ENCODE measurements at places on chromosomes 4 and X.

- no peak for DNase-seq
Observed at GRCh38 chr4:126056116-126056650, 741.4 kb downstream of the FAT4 start.

DNA sequence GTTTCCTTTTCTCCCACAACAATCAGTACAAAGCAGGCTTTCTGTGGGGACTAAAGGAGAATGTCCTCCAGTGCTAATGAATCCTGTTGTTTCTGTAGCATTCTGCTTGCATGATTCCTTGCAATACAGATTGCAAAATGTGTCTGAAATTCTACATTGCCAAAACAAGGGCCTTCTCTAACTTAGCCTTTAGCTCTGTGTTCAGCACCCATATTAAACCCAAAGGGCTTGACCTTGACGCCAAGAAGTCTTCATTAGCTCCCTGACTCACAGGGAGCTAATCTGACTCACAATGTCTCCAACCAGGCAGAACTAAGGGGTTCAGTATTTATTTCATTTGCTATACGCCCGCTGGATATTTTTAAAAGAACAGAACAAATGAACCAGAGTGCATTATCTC, 241.4 kb upstream of the CLNK start:
- no peak for DNase-seq

DNA sequence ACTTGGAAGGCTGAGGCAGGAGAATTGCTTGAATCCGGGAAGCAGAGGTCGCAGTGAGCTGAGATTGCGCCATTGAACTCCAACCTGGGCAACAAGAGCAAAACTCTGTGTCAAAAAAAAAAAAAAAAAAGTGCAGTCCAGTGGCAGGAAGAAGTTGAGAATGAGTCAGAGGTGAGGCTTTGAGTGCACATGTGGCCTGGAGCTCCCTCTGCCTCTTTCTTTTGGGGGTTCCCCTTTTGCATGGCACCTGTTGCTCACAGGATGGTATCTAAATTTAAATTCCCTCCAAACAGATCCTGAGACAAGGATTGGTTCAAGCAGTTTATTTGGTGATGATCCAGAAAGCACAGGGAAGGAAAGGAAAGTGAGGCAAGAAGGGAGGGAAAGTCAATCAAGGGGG, 151.4 kb upstream of the STX18 start:
- no peak for DNase-seq

DNA sequence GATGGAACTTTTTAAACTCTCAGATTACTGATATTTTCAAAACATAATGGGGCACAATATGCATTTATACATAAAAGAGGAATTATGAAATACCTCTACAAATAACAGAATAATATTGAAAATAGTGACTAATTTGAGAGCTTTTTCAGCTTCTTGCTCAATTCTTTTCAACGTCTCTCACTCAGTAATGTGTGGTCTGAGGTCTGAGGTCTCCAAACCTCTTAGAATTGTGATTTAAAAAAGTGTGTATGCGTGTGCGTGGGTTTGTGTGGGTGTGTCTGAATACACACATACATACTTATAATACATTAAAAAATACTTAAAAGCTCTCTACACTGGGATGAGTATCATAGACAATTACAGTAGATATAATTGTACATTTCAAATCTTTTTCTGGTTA, 7.9 kb downstream of the NDNF start:
- no peak for DNase-seq

DNA sequence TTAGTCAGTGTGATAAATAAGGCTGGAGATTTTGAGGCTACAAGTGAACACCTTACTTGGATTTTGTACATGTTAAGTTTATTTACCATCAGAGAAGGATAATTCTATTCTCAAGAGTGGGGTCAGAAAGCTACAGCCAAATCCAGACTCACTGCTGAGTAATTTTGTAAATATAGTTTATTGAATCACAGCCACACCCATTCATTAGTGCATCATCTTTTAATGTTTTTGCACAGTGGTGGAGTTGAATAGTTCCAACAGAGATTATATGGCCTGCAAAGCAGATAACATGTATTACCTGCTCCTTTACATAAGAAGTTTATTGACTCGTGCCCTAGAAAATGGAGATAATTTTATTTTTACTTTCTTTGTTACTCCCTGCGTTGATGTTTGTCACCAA, 60.4 kb downstream of the PCDH18 start:
- peak; percentile 18 for DNase-seq

DNA sequence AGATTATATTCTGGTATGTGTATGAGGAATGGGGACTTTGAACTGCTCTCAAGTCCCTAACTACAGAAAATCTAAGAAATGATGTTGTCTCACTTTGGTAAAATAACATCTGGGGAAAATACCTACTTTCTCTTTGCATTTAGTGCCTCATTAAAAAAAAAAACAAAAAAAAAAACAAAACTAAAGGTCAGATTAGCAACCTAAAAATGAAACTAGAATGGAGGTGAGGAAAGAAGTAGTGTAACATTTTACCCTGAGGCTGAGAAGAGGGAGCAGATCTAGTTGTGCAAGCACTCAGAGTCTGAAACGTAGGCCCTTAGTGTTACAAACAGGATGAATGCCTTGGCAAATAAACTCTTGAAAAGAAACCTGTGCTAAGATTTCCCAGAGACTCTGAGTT, 56.0 kb downstream of the VGLL1 start:
- no peak for DNase-seq

DNA sequence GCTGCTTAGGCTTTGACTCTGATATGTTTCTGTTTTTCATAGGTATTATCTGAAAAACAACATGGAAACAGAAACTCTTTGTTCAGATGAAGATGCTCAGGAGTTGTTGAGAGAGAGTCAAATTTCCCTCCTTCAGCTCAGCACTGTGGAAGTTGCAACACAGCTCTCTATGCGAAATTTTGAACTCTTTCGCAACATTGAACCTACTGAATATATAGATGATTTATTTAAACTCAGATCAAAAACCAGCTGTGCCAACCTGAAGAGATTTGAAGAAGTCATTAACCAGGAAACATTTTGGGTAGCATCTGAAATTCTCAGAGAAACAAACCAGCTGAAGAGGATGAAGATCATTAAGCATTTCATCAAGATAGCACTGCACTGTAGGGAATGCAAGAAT, 238.6 kb downstream of the RAPGEF2 start:
- DNase-seq: no peak

DNA sequence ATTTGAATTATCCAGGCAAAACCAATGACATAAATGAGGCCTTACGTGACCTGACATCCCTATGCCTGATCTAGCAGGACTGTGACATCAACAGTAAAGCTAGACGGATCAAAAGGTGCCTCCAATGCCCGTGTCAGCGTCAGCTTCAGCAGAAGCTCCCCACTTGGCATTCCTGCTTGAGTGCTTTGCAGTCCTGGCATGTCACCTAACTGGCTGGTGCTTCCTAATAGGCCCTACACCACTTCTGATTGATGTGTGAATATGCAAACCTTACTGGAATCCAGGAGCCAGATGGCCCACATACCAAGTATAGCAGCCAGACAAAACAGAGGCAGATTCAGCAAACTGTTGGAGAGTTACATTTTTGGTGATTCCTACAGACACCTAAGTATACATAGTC, 224.2 kb downstream of the DMD start:
- no peak for DNase-seq

- DNase-seq: no peak
Observed at GRCh38 chr4:3391422-3391821, 50.3 kb upstream of the HGFAC start.

DNA sequence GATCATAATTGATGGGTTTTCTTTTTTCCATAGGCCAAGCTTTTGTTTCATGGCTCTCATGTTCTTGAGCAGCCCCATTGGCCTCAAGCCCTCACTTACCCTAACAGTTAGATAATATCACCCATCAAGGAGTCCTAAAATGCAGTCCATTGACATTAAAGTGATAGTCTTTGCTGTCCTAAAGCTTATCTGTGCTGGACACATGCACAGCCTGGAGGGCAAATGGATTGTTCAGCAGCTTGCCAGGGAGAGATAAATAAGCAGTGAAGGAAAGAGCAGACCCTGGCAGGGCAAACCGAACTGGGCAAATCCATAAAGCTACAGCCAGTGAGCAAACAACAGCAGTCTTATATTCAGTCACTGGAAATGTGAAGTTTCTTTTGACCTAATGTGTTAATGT, 199.6 kb upstream of the MID1 start:
- no peak for DNase-seq

DNA sequence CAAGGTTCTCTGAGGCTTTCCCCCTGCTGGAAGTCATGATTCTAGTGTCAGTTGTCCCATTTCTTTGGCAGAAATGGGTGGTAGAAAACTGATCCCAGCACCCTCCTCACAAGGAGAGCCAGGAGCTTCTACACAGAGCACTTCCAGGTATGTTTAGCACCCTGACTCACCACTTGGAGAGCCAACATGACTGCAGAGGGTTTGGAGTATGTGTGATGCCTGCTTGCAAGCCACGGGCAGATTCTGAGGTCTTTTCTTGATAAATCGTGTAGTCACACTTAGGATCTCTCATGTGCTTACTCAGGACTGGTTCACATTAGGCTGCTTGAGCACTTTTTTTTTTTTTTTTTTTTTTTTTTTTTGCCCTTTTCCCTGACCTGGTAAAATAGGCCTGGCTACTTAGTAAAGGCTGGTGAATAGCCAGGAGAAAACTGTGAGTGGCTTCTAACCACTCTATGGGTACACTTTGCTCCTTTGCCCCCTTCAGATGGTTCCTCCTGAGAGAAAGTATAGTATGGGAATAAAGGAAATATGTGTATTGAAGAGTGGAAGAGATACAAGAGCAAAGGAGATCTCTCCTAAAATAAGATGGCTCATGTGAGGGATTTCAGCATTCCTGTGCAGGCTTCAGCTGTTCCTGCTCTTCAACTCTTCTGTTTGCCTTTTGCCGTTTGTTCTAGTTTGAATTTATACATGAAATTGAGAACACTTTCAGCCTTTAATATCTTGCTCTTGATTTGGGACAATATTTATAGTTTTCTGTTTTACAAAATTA, 103.6 kb downstream of the EMCN start:
- DNase-seq: no peak

DNA sequence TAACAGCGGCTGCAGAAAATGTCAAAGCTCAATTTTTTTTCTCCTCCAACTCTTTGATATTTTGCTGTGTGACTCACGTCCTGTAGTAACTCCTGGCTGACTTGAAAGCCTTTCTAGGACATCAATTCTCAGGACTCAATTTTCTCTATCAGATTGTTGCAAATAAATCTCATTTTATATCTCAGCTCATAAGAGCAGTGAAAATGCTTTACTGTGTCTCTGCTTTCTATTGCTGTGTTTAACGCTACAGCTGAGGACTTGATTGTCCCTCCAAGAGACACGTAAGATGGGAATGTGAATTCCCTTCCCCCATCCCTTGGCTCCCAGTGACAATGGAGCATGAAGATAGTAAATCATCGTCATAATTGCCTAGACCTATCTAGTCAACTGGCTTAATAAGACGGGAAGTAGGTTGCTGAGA, 20.5 kb upstream of the CBR4 start:
- DNase-seq: no peak

- DNase-seq: no peak
Observed at GRCh38 chrX:43018031-43018430, 240.1 kb upstream of the PPP1R2C start.

DNA sequence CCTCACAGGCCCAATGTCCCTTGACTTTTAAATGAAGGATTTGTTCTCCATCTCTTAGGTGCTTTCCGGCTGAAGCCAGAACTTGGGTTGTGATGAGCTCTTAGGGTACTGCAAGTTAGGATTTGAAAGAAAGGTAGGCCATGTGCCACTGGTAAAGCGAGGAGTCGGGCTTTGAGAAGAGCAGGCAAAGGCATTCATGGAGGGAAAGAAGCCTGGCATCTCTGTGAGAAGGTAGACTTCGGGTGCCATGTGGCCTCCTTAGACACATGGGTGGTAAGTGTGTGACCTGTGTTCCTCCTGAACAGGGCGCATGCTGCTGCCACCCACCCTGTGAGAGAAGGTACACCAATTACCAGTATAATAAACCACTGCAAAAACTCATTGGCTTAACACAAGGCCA, 102.9 kb downstream of the GATB start:
- DNase-seq: no peak
